ENCODE measurements at places on chromosomes 2 and 18. TPM values are rescaled to one million over a fixed set of nuclear protein-coding genes. Genes with fewer than 3 reads are reported as not detected.

Gene MAP3K19
- polyA plus RNA-seq: not detected

Gene GALNT13
- polyA plus RNA-seq: not detected

Gene REEP1
- polyA plus RNA-seq: 0.11 TPM

Gene UGT1A10
- not detected for polyA plus RNA-seq

Gene KLHL14
- polyA plus RNA-seq: 15.4 TPM

DNA sequence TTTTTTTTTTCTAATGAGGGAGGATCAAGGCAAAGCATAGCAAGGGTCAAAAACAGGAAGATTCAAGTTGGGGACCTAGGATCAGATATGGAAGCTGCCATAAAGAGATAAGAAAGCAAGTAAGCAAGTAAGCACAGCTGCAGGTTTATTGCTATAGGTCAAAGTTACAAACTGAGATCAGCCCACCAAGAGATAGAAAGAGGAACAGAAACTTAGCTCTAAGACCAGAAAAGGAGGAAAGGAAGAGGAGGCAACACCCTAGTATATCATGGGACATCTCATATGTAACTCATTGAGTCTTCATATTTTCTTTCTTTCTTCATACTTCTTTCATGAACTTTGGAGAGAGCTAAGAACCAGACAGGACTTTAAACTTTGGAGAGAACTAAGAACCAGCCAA, 295.9 kb upstream of the CRIM1 start:
- H3K36me3 ChIP-seq: no peaks in the 10 kb centered on the region
- H3K27me3 ChIP-seq: peaks cover 11% of the 10 kb centered on the region
- H3K27ac ChIP-seq: peak overlapping the region; percentile 34
- no peak overlapping the region for H3K4me3 ChIP-seq
- H3K4me1 ChIP-seq: peaks cover 10% of the 10 kb centered on the region
- peak; percentile 21 for DNase-seq

- H3K27ac ChIP-seq: no peak overlapping the region
- peaks cover 20% of the 10 kb centered on the region for H3K27me3 ChIP-seq
- no peaks in the 10 kb centered on the region for H3K4me1 ChIP-seq
- DNase-seq: no peak
Measured at GRCh38 chr18:24530630-24531111, 70.2 kb downstream of the HRH4 start.

DNA sequence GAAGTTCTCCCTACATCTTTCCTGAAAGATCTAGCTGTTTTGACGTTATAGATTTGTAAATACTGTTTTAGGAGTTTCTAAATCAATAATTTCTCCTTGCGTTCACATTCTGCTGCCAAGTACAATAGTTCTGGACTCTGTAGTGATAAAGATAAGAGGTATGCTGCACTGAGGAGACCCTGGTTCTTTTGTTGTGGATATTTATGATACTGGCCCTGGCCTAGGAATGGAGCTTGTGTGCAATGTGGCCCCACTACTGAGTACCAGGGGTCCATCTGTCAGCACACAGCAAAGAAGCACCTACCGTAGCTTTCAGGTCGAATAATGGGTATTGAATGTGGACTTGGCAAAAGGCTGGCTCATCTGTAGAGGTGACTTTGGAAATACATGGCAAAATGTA, 85.0 kb downstream of the MAP3K20 start:
- H3K27me3 ChIP-seq: no peaks in the 10 kb centered on the region
- peaks cover 8% of the 10 kb centered on the region for H3K36me3 ChIP-seq
- H3K4me1 ChIP-seq: no peaks in the 10 kb centered on the region
- H3K27ac ChIP-seq: no peak overlapping the region

DNA sequence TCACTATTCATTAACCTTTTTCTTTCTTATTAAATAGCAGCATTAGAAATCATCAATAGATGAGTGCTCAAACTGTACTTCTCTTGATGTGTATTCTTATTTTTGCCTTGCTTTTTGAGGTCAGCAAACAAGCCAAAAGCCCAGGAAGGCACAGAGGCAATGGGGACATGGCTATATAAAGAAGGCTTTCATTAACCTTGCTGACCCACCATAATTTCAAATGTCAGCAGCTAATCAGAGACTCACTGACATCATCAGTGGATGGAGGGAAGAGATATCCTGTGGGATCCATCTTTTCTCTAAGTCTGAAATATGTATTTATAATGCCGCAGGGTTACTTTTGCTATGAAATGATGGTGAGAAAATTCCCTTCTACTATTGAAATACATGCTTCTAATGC, 1162.8 kb upstream of the ACVR2A start:
- DNase-seq: no peak
- no peak overlapping the region for H3K27ac ChIP-seq
- no peaks in the 10 kb centered on the region for H3K36me3 ChIP-seq
- no peak overlapping the region for H3K4me3 ChIP-seq
- H3K4me1 ChIP-seq: no peaks in the 10 kb centered on the region

DNA sequence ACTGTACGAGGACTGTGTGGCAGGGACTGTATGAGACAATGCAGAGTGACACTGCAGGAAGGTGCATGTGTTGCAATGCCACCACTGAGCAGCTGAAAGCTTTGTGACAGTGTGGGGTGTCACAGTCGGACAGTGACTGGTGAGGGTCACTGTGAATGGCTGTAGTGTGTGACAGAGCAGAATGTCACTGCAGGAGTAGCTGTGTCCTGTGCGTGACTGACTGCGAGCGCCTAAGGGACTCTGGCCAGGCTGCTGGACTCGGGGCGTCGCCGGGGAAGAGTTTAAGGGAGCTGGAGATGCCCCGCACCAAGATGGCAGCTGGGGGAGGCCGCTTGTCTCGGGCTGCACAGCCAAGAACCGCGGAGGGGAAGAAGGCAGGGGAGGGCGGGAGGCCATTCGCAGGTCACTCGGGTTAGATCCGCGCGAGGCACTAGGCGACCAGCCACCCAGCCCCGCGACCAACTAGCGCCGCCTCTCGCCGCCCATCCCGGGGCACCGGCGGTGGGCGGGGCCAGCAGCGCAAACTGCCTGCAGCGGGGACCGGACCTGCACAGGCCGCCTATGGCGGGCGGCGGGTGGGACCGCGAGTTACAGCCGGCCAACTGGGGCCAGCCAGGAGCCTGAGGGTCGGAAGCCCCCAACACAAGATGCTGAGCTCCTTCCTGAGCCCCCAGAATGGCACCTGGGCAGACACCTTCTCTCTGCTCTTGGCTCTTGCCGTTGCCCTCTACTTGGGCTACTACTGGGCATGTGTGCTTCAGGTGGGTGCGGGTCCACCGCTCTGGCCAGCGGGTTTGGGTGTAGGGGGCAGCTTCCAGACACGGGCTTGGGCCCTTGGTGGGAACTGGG, at the start of gene ABHD1:
Gene ABHD1, plus strand, starts transcription at position 514 of the 849 bp plus-strand sequence. Its CDS starts 134 bp downstream, at position 648.
- H3K27ac ChIP-seq: peak within 1 kb of the TSS; percentile 26
- H3K4me1 ChIP-seq: peaks cover 7% of the 10 kb centered on the region
- peaks cover 30% of the 10 kb centered on the region for H3K27me3 ChIP-seq
- H3K4me3 ChIP-seq: peak within 1 kb of the TSS; percentile 89
- H3K36me3 ChIP-seq: no peaks in the 10 kb centered on the region

GRCh38 chr2:201059961-201060755, 11.3 kb downstream of the HYCC2 start:
- H3K27ac ChIP-seq: no peak overlapping the region
- no peaks in the 10 kb centered on the region for H3K27me3 ChIP-seq
- H3K36me3 ChIP-seq: no peaks in the 10 kb centered on the region
- DNase-seq: no peak
- no peak overlapping the region for H3K4me3 ChIP-seq

- H3K36me3 ChIP-seq: no peaks in the 10 kb centered on the region
- no peaks in the 10 kb centered on the region for H3K27me3 ChIP-seq
- no peak overlapping the region for H3K27ac ChIP-seq
- H3K4me3 ChIP-seq: no peak overlapping the region
- DNase-seq: no peak
- H3K4me1 ChIP-seq: no peaks in the 10 kb centered on the region
Measured at GRCh38 chr2:58497168-58497567, 256.0 kb upstream of the FANCL start.

DNA sequence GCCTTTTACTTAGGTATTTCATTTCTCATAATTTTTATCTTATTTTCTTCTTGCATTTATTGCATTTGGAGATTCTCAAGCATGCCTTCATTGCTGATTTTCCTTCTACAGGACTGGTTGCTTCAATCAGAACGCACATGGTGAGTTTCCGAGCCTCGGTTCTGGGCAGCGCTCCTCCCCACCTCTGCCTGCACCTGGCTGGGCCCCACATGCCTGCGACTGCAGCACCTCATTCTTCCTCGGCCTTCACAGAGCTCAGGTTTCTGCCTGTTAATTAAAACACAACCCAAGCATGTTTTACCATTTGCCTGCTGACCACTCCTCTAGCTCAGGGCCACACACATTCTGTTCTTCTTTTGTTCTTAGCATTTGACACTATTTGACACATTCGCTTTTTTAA, 398.8 kb downstream of the GALR1 start:
- no peak for DNase-seq
- H3K4me1 ChIP-seq: no peaks in the 10 kb centered on the region
- H3K4me3 ChIP-seq: no peak overlapping the region

DNA sequence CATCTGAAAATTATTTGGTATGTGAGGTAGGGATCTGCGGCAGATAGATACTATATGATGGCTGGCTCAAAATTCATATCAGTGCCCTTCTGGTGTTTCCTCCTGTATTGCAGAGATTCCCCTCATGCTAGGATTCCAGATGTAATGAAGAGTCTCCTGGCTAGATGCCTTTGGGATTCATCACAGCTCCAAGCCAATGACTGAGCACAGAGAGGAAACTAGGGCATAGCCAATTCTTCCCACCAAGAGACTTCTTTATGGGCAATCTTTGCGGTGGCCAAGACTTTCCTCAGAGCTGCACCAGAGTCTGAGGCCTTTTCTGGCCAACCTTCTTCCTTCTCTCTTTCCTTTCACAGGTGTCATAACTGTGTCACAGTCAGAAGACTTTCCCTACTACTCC, 25.5 kb upstream of the CIB4 start:
- H3K4me3 ChIP-seq: no peak overlapping the region
- peaks cover 53% of the 10 kb centered on the region for H3K27me3 ChIP-seq
- H3K4me1 ChIP-seq: no peaks in the 10 kb centered on the region
- no peak for DNase-seq

DNA sequence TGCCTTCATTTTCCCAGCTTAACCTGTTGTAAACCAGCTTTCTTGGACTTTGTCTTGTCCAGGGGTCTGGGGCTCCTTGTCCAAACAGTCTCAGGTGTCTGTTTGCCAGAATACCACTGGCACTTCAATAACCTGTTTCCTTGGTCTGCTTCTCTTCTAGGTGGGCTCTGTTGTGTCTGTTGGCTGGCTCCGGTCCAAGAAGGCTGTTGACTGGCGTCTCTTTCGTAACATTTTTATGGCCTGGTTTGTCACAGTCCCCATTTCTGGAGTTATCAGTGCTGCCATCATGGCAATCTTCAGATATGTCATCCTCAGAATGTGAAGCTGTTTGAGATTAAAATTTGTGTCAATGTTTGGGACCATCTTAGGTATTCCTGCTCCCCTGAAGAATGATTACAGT, 17.0 kb downstream of the SLC20A1 start:
- no peak for DNase-seq
- H3K4me1 ChIP-seq: no peaks in the 10 kb centered on the region
- H3K36me3 ChIP-seq: peaks cover 12% of the 10 kb centered on the region
- H3K27ac ChIP-seq: no peak overlapping the region
- H3K4me3 ChIP-seq: no peak overlapping the region

DNA sequence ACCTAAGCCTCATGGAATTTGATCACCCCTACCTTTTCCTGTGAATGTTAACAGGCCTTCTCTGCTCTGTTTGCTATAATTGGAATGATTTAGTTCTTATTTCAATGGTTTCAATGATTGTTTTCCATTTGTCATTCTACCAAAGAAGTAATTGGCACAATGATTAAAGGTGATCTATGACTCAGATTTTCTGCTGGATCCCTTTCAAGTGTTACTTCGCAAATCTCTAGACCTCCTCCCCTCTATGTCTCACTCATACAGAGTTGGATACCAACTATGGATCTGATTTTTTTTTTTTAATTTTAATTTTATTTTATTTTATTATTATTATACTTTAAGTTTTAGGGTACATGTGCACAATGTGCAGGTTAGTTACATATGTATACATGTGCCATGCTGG, 29.6 kb upstream of the FAM117B start:
- H3K27me3 ChIP-seq: no peaks in the 10 kb centered on the region
- no peak overlapping the region for H3K27ac ChIP-seq
- peaks cover 22% of the 10 kb centered on the region for H3K4me1 ChIP-seq
- H3K36me3 ChIP-seq: no peaks in the 10 kb centered on the region
- H3K4me3 ChIP-seq: no peak overlapping the region

DNA sequence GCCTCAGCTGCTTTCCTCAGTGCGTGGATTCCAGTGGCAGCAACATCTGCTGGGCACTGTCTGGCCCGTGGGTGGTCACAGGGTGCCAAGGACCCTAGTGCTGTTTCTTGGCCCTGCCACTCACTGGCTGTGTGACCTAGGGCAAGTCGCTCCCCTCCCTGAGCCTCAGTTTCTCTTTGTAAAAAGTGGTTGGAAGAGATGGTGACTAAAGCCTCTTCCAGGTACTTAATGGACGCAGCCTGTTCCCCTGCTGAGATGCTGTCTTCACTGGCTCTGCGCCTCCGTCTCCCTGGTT, 42.2 kb downstream of the ATOH8 start:
- H3K4me1 ChIP-seq: no peaks in the 10 kb centered on the region
- no peak overlapping the region for H3K4me3 ChIP-seq
- peaks cover 6% of the 10 kb centered on the region for H3K36me3 ChIP-seq
- peaks cover 67% of the 10 kb centered on the region for H3K27me3 ChIP-seq

DNA sequence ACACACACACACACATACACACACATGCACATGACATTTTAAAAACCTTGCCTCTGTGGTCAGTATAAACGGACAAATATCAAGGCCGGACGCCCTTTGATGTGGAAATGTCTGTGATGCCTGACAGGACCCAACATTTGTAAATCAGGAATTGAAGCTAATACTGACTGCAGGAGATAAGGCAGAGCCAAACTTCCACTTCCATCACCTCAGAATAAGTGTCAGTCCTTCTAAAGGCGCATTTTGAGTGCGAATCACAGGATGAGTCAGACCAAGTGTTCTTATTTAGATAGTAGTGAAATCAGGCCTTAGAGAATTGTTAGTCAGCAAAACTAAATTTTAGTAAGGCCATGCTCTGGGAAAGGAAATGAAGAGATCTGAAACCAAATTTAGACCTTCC, 211.7 kb upstream of the LRATD1 start:
- no peak overlapping the region for H3K4me3 ChIP-seq
- no peaks in the 10 kb centered on the region for H3K27me3 ChIP-seq
- DNase-seq: no peak
- no peaks in the 10 kb centered on the region for H3K4me1 ChIP-seq
- no peak overlapping the region for H3K27ac ChIP-seq

- H3K4me1 ChIP-seq: no peaks in the 10 kb centered on the region
- no peaks in the 10 kb centered on the region for H3K27me3 ChIP-seq
- DNase-seq: no peak
- H3K4me3 ChIP-seq: no peak overlapping the region
- H3K27ac ChIP-seq: no peak overlapping the region
Measured at GRCh38 chr2:58182527-58182926, 58.6 kb downstream of the FANCL start.

DNA sequence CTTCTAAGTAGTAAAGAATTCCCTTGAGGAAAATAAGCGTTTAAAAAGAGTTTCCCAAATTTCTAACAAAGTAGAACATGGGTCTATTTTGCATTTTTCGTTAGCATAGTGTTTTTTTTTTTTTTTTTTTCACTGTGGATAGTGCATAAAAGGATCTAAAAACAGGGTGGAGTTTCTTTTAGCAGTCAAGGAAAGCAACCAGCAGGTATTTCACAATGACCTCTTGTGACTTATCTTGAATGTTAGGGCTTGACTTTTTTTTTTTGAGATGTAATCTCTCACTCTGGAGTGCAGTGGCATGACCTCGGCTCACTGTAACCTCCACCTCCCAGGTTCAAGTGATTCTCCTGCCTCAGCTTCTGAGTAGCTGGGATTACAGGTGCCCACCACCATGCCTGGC, 14.9 kb upstream of the DGKD start:
- peak overlapping the region; percentile 86 for H3K27ac ChIP-seq
- H3K4me1 ChIP-seq: peaks cover 77% of the 10 kb centered on the region
- no peak for DNase-seq
- H3K27me3 ChIP-seq: no peaks in the 10 kb centered on the region
- H3K4me3 ChIP-seq: peak overlapping the region; percentile 58
